ENCODE measurements at places on chromosomes 1 and 21.

DNA sequence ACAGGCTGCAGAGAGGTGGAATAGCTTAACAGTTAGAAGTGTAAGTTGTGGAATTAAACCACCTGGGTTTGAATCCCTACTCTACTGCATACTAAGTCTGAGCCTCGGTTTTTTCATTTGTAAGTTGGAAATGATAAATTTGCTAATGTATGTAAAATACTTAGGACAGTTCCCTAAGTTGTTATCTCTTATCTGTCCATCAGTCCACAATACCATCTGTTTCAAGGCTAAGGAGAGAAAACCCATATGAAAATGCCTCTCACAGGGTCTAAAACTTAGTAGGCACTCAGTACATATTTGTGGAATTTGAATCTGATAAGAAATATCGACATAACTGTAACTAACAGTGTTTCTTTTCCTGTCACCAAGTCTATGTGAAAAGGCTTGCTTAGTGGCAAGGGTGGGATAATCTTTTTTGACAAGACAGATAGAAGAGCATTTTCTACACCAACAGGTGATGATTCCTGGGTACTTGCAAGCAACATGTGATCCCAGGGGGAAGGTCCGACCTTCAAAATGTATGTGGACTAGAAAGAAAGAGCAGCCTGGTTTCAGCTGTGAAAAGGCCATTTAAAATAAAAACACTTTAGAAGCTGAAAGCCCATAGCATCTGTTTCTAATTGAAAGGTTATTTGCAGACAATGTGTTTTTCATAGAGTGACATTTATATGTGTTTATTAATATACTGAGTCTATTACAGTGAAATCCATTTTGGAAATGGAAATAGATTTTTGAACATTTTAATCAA is 202.9 kb downstream of the HHAT start:
- no peak for DNase-seq

GRCh38 chr1:173507205-173507846 is 30.2 kb downstream of the PRDX6 start:
- no peak for DNase-seq

DNA sequence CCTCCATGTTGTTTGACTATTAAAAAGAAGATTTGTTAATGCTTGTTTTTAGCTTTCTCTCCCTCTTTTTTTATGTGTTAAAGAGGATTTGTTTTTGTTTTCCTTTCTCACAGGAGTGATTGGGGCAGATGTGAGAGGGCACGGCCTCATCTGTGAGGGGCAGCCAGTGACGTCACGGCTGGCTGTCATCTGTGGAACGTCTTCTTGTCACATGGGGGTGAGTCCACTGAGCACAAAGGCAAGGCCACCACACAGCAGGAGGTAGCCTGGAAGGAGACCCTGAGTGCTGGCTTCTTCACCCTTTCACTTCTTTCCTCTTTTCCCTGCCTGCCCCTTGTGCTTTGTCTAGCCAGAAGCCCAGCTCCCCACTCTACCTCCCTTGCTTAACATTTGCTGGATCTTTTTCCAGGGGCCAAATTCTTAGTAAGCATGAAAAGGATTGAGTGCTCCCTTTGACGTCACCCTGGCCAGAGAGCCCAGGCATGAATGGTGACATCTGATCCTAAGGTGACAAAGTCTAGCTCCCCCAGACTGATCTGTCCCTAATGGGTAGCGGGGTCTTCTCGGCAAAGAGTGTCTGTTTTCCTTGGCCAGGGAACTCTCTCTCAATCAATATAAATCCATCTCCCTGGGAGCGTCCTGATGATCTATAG is 257.2 kb downstream of the FGGY start:
- no peak for DNase-seq

DNA sequence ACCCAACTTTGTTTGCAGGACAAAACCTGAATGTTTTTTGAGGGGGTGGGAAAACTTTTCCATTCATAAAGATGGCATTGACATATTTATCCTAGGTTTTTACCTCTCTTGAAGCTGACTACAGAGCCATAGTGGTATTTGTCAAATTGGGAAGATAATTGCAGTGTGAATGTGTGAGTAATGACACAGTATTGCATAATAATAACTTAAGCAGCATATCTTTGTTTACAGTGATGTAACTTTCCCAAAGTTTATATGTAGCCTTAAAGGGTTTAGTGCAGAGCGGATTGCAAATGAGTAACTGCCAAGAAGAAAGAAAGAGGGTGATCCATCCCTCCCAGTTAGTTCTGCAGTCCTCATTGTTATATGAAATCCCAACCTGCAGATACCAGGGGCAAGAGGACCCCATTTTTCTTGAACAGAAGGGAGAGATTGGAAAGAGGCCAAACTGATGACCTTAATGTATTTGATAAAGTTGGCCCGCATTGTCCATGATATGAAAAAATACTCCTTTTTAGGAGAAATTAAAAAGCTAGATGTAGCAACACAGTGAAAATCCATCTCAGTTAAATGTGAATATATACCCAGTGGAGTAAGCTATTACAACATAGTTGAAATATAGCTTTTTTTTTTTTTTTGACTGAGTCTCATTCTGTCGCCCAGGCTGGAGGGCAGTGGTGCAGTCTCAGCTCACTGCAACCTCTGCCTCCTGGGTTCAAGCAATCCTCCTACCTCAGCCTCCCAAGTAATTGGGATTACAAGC is 23.7 kb upstream of the NFIA start:
- DNase-seq: no peak

DNA sequence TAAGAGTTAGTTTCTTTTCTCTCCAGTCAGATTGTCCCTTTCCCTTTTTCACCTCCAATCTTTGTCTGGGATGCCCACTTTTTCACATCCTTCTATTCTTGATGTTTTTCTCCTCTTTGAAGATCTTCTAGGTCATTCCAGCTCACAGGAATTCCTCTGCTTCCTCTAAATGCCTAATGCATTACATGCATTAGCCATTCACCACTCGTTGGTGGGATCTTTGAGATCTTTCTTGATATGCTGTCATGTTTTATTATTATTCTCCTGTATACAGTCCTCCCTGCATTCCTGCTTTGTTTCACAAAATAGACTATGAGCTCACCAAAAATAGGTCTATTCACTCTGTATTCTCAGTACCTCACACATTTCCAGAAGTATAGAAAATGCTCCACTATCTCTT is 129.0 kb downstream of the LYPLAL1 start:
- DNase-seq: no peak

GRCh38 chr1:153678519-153679336 is at the start of gene NPR1:
Gene NPR1 (plus strand): TSS chr1:153678688. CDS start chr1:153679109, 421 bp downstream.
- DNase-seq: no peak

DNA sequence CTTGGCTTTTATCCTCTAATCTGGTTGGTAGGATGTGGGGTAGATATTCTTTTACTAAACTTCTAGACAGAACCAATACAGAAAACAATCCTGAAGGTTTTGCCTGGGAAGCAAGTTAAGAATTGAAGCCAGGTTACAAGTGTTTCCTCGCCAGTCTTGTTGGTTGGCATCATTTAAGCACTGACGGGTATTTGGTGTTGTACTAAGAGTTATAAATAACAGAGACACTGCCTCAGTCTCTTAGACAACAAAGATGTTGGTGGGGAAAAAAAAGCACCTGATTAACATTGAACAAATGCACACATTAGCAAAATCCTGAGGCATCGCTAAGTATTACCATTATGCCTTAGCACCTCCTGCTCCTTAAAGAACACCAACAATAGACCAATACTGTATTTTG is 272.2 kb downstream of the BRINP2 start:
- DNase-seq: no peak

- DNase-seq: no peak
These were observed 2.9 kb upstream of the GPR25 start for GRCh38 chr1:200869753-200870391.

- no peak for DNase-seq
These were observed 19.0 kb downstream of the MAPKAPK2 start for GRCh38 chr1:206703661-206704060.

GRCh38 chr1:58704616-58705021 is 4.8 kb upstream of the MYSM1 start:
- DNase-seq: no peak

GRCh38 chr1:183543619-183544204 is 46.5 kb downstream of the NCF2 start:
- no peak for DNase-seq

DNA sequence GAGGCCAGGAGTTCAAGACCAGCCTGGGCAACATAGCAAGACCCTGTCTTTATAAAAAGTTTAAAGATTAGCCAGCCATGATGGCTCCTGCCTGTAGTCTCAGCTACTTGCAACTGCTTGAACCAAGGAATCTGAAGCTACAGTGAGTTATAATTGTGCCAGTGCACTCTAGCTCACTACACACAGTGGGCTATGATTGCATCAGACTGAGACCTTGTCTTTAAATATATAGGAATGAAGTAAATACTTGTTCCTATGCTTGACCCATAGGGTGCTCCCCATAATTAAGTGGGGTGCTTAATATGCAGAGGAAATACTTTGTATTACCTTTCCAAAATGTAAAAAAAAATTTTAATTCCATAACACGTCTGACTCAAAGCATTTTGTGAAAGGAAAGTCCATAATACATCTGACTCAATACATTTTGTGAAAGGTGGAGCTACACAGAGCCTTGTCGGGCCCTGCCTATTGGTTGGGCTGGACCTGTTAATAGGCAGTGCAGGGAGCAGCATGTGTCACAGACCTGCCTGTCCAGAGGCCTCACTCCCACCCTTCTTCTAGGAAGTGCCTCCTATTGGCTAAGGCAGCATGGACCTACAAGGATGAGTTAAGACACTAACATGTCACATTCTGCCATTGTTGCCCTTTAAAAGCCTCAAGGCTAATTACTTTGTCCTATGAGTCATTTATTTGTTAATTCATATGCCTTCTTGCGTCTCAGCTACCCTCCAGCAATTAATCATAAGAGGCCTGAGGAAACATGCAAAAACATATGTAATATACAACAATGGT is 33.6 kb downstream of the CD58 start:
- DNase-seq: no peak

DNA sequence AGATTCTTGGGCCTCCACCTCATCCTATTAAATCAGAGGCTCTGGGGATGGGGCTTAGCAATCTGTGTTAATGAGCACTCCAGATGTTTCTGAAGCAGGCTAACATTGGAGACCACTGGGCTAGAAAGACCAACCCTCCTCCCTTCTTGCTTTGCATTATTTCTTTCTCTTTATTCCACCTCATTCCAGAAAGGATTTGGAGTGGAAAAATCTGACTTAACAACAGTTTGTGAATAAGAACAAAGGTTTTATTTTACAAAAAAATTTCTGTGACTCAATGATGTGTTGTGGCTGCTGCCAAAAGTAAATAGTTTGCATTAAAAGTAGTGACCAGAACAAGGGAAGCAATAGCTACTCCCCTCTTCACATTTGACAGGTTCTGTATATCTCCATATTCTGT is 79.4 kb downstream of the TGFB2 start:
- DNase-seq: no peak

- no peak for DNase-seq
These were observed 196.3 kb upstream of the LMO4 start for GRCh38 chr1:87132284-87132870.

- no peak for DNase-seq
These were observed 31.8 kb downstream of the ADGRL2 start for GRCh38 chr1:81832573-81832972.

- DNase-seq: no peak
These were observed 27.1 kb downstream of the PTPRF start for GRCh38 chr1:43557744-43558245.

DNA sequence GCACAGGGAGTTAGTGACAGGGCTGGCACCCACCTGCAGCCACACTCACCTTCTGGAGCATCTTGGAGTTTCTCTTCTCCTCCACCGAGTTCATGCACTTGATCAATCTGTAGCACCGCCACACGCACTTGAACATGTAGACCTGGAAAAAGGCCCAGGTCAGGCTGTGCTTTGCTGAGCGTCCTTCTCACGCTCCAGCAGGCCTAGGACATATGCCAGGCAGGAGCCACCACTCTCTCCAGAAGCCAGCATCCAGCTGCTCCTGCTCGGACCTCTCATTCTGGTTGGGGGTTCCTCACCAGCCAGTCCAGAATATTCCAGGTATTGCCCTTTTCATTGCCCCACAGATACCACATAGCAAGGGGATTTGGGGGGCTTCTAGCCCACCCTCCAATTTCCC is 11.7 kb upstream of the MATN1 start:
- no peak for DNase-seq

DNA sequence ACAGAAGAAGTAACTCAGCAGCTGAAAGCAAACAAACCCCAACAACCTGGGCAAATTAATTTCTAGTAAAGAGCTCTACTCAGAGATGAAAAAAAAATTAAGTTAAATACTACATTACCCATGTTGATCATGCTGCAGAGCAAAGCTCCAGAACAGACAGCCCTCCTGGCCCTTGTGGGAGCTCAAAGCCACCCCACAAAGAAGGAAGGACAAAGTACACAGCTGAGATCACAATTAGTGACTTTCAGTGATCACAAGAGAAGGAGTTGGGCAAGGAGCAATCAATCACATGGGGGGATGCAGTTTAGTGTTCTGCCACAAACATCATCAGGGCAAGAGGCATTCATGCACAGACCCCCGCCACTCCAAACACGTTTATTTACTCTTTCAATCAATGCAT is 114.2 kb downstream of the DAB1 start:
- no peak for DNase-seq

DNA sequence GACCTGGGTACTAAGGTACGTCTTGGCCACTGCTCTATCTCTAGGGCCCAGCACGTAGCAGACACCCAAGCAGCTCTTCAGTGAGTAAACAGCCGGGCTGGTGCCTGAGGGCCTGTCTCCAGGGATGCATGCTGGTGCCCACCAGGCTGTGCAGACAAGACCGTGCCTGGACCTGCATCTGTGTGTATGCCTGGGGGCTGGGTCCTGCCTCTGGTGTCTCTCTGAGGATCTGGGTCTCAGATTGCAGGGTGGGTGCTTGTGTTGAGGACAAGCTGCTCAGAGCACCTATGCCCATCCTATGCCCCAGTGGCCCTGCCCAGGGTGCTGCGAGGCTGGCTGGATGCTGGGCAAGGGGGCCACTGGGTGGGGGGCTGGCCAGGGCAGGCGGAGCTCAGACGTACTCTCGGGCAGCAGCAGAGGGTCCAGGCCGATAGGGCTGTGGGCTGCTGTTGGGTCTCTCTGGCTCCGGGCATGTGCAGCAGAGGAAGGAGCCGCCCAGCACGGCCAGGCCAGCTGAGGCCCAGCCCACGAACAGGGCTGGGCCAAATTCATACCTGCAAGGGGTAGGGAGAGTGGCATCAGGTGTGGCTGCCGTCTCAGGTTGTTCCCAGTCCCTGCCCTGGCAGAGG is 4.4 kb downstream of the CLDN19 start:
- no peak for DNase-seq

- no peak for DNase-seq
These were observed 58.7 kb upstream of the STUM start for GRCh38 chr1:226489718-226490425.

DNA sequence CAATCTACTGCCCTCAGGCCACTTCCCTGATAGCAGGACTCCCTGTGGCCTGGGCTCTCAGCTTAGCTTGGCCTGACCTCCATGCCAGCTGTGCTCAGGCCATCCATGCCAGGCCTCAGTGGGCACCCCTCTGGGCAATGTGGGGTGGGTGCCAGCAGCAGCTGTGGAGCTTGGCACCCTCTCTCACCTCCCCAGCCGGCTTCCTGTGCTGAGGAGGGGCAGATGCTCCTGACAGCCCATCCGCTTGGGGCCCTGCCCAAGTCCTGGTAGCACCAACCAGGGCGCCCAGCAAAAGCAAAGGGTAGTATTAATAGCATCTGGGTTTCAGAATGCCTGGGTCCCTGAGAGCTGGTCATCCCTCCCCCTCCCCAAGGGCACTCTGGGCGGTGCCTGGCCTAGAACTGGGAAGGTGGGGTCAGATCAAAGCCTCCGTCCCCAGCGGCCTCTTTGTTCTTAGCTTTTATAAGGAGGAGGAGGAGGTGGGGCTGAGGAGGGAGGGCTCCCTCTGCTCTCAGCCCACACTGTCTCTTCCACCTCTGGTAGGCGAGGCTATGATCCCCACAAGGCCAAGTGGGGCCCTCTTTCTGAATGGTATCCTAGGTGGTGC is 6.1 kb downstream of the EFNA4 start:
- no peak for DNase-seq

- DNase-seq: no peak
These were observed 175.0 kb downstream of the VAV3 start for GRCh38 chr1:107789817-107790524.

Data from esophagus squamous epithelium (tissue), 5 donors.